ENCODE measurements at places on chromosomes 4 and X.

DNA sequence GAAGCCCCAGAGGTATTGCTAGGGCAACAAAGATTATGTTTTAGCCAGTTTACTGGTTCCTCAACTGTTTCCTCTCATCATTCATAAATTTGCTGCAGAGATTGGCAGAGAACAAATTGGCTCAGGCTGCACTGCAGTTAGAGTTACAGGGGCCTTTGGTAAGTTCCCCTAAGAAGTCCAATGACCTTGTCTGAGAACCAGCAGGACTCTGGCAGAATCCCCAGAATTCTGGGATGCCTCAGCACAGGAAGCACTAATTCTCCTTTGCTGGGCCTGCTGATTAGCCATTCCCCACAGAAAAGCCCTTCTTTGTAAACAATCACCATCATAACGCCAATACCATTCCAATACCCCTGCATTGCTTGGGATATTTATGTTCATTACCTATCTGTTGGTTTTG is 151.3 kb downstream of the USP46 start:
- DNase-seq = no peak

DNA sequence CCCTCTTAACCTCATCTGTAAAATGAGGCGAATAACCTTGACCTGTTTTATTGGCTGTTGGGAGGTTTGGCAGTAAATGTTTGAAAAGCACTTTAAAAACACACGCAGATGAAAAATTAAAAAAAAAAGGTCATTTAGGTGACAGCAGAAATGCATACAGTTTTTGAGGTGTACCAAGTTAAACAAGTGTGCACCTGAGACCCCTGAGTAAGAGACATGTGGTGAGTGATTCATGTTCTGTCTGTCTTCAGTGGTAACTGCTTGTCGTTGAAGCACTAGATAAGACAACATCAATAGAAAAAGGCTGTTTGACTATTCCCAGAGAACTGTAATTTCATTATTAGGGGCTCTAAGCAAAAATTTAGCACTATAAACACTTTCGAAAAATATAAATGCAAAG is 608.4 kb upstream of the PITX2 start:
- DNase-seq = no peak

GRCh38 chr4:56229947-56230346 is 157.3 kb downstream of the AASDH start:
- DNase-seq = peak; percentile 80

DNA sequence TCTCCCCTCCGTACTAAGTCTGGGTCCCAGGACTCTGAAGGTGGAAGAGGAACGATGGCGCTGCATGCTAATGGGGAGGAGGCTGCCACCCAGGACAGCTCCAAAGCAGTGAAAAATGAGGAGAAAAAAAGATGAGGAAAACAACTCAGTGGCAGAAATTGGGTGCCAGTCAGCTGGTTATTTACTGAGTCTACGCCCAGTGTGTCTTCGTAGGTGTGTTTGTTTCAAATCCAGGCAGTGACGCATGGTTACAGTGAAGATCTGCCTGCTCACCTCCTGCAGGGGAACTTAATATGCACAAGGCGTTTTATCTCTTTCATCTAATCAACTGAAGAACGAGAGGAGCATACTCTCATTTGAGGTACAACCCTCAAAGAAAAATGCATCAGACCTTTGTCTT is 70.9 kb upstream of the FBXW7 start:
- DNase-seq = no peak
